ENCODE measurements at places on chromosomes 1 and 21.
A peak's percentile ranks its signal among the peaks of the same experiment; 100 is the strongest.

GRCh38 chr1:105416261-105416660 lies 1640.2 kb upstream of the PRMT6 start:
- no peak for DNase-seq

DNA sequence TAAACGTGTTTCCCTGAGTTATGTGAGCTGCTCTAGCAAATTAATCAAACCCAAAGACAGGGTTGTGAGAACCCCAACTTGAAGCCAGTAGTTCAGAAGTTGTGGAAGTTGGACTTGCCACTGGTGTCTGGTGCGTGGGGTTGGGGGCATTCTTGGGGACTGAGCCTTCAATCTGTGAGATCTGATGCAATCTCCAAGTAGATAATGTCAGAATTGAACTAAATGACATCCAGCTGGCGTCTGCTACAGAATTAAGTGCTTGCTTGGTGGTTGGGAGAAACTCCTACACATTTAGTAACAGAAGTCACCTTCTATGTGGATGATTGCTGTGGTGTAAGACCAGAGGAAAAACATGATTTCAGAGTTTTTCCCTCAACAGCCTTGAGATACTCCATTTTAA lies 207.4 kb downstream of the FGGY start:
- no peak for DNase-seq

- DNase-seq = peak; percentile 37
These were observed 7.8 kb downstream of the PTTG1IP start for GRCh38 chr21:44865561-44866280.

GRCh38 chr1:231691618-231692259 lies 65.1 kb downstream of the DISC1 start:
- no peak for DNase-seq

- no peak for DNase-seq
These were observed 58.1 kb downstream of the SERBP1 start for GRCh38 chr1:67372136-67372535.

- no peak for DNase-seq
These were observed 175.6 kb upstream of the C1orf174 start for GRCh38 chr1:4075436-4076225.

DNA sequence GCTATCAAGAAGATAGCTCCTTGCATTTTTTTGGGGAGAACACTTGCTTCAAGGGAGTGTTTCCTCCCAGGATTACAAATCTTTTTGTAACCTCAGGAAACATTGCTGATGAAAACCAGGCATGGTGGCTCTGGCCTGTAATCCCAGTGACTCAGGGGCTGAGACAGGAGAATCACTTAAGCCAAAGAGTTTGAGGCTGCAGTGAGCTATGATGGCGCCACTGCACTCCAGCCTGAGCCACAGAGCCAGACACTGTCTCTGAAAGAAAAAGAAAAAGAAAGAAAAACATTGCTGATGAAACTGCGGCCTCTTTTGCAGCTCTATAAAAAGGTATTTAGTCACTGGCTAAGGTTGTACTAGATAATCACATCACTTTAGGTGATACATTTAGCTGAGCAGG lies 7.3 kb downstream of the RNU1-2 start:
- DNase-seq = no peak

GRCh38 chr1:14613926-14614325 lies 15.4 kb downstream of the KAZN start:
- no peak for DNase-seq

DNA sequence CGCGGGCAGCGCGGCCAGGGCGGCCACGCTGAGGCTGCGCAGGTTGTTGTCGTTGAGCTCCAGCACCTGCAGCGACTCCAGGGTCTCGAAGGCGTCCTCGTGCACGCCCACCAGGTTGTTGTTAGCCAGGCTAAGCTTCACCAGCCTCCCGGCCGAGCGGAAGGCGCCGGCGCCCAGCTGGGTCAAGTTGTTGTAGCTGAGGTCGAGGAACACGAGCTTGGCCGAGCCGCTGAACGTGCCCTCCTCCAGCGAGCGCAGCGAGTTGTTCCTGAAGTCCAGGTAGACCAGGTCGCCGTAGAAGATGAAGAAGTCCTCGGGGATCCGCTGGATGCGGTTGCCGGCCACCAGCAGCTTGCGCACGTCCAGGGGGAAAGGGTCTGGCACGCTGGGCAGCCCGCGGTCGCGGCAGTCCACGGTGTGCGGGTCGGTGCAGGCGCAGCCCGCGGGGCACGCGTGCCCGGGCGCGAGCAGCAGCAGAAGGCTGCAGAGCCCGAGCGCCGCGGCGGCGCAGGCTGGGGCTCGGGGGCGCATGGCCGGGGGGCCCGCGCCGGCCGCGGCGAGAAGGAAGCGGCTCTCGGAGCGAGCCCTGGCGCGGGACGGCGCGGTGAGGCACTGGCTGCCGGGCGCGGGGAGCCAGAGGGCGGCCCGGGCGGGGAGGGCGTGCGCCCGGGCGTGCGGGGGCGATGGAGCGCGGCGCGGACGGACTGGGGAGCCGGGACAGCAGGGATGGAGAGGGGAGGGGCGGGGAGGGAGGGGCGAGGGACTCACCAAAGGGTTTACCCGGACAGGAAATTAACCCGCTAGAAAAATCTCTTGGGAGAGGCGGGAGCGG lies 524 bp downstream of the LRRC38 start:
- DNase-seq = no peak

GRCh38 chr1:159841749-159842148 lies 15.1 kb downstream of the SLAMF8 start:
- DNase-seq = no peak

DNA sequence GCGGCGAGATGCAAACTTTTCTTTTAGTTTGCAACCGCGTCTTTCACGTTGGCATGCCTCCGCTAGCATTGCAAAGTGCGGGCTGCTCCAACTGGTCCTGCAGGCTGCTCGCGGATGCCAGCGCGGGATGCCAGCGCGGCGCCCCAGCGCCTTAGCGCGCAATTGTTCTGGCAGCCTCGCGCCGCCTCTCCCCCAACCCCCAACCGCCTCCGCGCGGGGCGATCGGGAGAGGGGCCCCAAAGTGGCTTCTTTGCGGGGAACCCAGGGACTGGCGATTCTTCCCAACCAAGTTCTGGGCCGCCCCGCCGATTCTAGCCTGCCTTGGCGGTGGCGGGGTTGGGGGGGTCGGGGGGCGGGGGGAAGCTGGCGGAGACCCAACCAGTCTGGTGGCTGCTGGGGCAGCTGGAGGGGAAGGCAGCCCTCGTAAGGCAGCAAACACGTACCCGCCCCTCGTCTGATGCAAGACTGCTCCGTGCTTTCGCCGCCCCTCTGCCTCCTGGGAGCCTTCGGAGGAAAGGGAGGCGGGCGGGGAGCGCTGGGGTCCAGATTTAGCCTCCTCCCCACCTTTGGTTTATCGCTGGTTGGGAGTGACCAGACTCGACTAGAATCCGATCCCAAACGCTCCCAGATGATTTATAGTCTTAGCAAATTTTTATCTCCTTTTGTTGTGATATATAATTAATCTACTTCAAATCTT lies 756 bp downstream of the PHGDH start:
- DNase-seq = no peak

GRCh38 chr1:68157416-68157815 lies 74.9 kb downstream of the WLS start:
- DNase-seq = no peak

GRCh38 chr1:67306547-67306946 lies 1.1 kb upstream of the IL12RB2 start:
- no peak for DNase-seq

GRCh38 chr21:45365608-45366241 lies 39.2 kb upstream of the COL18A1 start:
- DNase-seq = no peak

DNA sequence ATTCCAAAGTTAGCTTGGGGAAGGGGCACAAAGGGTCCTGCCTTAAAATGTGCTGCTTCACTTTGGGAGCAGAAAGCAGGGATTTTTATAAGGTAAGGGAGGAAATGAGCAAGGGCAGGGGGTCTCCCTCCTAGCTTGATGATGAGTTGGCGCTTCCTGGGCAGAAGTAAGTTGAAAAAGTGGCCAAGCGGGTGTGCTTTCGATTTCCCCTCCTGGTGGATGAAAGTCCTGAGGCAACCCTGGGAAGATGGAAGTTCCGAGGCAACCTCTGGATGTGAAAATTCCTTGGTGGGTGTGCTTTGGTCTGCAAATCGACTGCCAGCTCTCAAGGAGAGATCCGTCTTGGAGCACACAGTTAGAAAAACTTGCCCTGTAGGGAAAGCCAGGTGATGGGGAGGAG lies 41.7 kb upstream of the CD2 start:
- no peak for DNase-seq

GRCh38 chr1:202938287-202938925 lies 11.4 kb upstream of the KLHL12 start:
- DNase-seq = no peak

DNA sequence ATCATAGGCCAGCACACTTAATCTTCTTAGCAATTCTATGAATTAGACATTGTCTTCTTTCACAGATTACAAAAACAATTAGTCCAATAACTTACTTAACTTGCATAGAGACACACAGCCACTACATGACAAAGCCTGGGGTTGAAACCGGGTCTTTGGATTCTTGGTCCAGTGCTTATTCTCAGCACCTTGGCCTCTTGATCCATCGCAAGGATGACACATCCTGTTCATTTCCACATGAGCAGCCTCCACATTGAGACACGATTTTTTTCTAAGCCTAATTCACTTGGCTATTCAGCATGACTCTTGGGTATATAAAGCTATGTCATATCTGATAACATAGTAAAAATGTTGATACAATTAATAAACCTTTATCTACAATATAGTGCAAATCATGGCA lies 221.0 kb upstream of the FOXD3 start:
- no peak for DNase-seq

DNA sequence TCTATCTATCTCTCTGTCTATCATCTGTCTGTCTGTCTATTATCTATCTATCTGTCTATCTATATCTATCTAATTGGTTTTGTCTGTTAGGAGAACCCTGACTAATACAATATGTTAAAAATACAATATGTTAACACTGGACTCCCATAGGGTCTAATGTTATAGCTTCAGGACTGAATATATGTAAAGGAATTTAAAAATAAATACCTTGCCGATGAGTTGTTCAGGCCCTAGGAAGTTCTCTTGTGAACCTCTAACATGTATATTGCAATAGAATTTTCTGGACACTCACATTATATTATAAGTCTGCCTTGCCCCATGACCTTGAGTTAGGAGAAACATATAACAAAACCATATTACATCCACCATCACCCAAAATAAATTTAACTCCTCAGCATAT lies 900.6 kb downstream of the NCAM2 start:
- DNase-seq = no peak

GRCh38 chr21:41548781-41549180 lies 40.8 kb upstream of the TMPRSS2 start:
- DNase-seq = no peak

DNA sequence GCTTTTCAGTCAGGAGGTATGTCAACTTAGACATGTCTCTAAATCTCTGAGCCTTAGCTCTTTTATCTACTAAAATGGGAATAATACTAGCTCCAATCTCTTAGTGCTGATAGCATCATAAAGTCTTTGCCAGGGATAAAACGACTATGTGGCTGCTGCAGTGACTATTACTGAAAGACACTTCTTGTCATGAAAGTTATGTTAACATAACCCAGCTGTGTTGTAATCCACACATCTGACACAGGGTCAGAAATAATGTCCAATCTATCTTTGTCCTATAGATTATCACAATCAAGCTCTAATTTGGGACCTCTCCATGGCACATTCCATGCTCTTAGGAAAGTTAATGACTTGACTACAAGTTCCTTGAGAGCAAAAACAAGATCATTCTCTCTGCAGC lies 62.8 kb downstream of the JAK1 start:
- DNase-seq = no peak

DNA sequence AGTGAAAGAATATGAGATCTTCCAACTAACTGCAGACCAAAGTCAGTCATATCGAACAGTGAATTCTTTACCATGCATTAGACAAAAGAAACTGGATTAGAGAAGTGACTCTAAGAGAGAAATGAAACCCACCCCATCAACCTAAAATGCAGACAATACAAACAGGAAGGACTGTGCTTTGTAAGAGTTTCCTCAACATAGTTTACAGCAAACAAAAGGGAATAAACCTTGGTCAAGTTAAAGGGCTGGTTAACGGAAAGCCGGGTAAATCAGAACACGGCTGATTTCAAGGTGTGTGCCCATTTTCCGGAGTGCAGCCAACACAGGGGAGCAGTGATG lies 39.2 kb downstream of the SIPA1L2 start:
- DNase-seq = no peak

- DNase-seq = no peak
These were observed 205.8 kb downstream of the SLC45A1 start for GRCh38 chr1:8523666-8524206.

- DNase-seq = no peak
These were observed 232.6 kb downstream of the COL11A1 start for GRCh38 chr1:102875756-102876155.

DNA sequence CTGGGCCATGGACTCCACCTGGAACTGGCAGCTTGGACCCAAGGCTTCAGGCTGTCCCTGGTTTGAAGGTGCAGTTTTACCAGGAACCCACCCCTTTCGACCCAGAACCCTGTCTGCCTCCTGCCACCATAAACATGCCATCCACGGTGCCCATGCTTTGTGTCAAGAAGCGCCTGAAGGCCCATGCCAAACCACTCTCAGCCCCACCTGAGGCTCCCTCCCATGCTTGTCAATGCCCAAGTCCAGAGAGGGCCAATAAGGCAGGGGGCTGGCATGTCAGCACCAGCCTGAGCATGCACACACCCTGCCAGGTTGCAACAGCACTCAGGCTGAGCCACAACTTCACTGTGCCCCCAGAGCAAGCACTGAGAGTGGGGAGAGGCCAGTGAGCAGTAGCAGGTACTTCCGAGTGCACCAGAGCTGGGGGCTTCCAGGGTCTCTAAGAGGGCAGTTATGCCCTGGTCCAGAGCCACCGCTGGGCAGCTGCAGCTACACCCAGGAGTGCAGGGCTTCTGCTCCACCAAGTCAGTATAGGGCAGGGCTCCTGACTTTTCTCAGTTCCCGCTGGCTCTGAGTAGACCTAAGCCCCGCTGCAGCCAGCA lies 1256.0 kb downstream of the AMY1C start:
- DNase-seq = no peak

GRCh38 chr1:235679005-235679404 lies 29.4 kb upstream of the GNG4 start:
- no peak for DNase-seq

- no peak for DNase-seq
These were observed 32.7 kb upstream of the C1orf198 start for GRCh38 chr1:230900984-230901383.

DNA sequence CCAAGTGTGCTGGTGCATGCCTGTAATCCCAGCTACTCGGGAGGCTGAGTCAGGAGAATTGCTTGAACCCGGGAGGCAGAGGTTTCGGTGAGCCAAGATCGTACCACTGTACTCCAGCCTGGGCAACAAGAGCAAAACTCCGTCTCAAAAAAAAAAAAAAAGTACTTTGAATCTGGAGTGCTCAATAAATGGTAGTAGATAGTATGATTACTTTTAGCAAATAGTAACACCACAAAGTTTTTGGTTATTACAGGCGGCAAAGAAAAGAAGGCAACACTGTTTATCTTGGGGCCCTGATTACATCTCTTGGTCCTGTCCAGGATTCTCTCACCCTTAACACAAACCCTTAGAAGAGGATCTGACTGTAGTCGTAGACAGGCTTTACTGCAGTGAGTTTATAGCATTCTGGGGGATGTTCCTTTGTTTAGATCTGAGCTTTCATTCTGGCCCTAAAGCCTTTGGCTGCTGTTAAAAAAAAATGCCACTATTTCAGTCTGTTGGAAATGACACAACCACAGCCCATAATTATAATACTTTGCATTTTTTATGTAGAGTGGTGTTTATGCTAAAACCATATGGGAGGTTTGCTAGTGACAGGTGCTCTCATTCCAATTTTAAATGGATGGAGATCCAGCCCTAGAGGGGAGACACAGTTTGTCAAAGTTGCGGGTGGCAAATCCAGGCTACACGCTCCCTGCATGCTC lies 79.7 kb upstream of the SLC2A1 start:
- DNase-seq = no peak

Data from CD4-positive, alpha-beta T cell treated with Interleukin-4 for 4 hours (primary cell).